Coronary artery (tissue), 2 donors: ENCODE measurements at places on chromosomes 6 and 20.

DNA sequence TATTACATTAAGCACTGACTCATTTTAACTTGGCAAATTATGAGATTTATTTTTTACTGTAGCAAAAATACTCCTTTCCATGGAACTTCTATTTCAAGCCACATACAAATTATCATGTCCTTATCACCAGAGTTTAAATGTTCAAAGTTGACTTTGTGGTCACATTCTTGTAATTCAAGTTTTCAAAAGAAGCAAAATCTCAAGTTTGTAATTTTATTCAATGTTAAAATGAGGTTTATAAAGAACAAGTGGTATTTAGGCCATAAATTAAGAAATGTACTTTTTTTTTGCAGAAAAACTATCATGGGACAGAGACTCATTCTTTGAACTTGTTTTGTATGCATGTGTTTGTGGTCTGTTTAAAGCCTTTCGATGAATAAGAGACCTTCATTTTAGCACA lies 811.5 kb downstream of the TENT5A start:
- no peak for DNase-seq

DNA sequence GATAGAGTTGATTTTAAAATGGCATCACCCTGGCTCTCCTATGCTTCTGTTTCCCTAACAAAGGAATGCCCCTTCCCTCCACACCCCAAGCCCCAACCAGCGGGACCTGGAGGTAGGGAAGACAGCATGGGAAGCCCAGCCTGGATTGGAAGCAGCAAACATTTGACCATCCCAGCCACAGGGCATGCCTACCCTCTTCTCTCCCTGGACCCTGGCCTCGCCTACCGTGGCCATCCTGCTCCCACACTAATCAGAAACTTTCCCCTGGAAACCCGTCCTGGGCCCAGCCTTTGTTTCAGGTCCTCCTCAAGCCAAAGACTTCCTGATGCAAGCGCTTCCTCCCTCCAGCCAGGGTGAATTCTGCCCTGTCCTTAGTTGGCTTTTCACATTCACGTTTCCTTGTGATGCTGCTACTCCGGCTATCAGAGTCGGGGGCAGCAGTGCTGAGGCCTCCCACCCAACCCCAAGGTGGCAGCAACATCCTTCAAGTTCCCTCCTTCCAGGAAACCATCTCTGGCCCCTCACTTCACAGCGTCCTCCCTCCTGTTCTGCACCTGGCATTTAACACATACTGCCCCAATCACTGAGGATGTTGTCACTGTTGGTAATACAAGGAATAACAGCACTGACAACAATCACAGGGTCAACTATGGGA lies 18.2 kb upstream of the ANGPT4 start:
- DNase-seq, result peak; percentile 66

DNA sequence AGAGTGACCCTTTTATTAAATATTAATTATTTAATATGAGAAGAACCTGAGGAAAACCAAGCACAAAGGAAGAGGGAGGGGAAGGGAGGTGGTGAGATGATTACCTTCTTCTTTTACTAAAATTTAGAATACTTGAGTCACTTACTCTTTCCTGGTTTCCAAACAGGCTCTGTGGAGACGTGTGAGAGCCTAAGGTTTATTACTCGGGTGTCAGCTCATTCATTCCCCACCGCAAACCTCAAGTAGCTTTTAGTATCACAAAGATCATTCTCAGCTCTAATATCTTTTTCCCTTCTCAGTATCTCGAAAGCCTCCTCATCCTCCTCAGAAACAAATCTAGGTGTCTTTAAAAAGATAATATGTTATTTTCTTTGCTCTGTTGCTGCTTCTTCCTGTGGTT lies 497.2 kb upstream of the JARID2 start:
- no peak for DNase-seq

GRCh38 chr20:32480371-32481241 lies 104.5 kb downstream of the NOL4L start:
- DNase-seq, result no peak

- DNase-seq, result no peak
Observed at GRCh38 chr6:7341989-7342742, 29.2 kb upstream of the SSR1 start.

- DNase-seq, result no peak
Observed at GRCh38 chr20:44800391-44801046, 9.8 kb downstream of the RIMS4 start.

DNA sequence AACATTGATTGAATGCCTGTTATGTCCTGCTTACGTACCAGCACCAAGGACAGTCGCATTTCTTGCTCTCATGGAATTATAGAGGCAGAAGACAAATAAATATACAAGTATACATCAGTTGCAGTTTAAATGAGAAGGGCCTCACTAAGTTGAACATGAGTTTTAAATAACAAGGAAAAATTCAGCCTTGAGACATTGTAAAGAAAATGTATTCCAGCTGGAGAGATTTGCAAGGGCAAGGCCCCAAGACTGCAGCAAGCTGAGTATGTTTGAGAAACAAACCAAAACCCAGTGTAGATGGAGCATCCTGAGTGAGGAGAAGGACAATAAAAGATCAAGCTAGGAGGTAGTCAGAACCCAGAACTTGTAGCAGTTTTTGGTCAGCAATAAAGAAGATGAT lies 123.2 kb upstream of the BMP5 start:
- DNase-seq, result no peak

- DNase-seq, result no peak
Observed at GRCh38 chr20:32775336-32775991, 13.3 kb downstream of the DNMT3B start.

DNA sequence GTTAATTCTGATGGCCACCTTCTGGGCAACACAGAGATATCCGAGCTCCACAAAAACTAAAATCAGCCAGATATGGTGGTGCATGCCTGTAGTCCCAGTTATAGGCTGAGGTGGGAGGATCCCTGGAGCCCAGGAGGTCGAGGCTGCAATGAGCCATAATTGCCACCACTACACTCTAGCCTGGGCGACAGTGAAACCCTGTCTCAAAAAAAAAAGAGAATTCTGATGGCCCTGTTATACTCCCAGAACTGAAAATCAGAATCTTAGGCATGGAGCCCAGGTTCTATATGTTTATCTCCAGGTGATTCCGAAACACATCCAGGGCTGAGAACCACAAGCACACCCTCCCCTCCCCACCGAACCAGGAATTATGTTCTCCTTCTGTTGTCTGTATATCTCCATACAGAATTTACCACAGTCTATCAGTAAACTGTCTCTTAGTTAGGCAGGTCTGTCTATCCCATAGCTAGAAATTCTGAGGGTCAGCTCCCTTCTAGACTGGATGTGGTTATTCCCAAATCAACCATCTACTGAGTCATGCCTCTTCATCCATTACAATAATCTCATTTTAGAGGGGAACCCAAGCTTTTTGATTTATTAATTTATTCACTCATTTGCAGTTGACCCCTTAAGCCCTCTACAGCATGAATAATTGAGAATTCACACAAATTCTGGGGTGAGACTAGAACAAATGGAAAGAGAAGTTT lies 24.8 kb upstream of the CCND3 start:
- no peak for DNase-seq

DNA sequence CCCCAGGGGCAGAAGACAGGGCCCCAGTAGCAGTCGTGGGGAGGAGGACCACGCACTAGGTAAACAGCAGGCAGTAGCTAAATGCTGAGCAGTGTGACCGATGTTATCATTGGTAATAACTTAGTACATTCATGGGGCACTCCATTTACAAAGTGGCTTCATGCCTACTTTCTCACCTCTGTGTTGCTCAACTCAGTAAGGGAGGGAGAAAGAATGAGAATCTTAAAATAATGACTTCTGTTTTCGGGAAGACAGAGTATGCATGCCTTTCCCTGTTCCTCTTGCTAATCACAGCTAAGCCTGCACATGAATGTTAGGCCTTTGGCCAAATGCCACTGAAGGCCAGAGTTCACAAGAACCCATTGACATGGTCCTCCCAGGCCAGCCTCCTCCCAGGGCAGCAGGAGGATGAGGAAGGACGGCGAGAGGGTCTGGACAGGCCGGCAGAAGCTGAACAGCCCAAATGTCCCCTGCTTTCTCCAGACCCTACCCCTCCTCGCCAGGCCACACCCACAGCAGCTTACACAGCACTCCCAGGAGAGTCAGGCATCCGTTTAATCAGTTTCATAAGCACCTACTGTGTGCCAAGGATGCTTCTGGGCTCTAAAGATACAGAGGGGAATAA lies 183.4 kb downstream of the ANKRD60 start:
- DNase-seq, result no peak

GRCh38 chr6:5290500-5290899 lies 29.2 kb downstream of the FARS2 start:
- no peak for DNase-seq

- no peak for DNase-seq
Observed at GRCh38 chr6:131844243-131844841, 36.5 kb downstream of the ENPP1 start.

DNA sequence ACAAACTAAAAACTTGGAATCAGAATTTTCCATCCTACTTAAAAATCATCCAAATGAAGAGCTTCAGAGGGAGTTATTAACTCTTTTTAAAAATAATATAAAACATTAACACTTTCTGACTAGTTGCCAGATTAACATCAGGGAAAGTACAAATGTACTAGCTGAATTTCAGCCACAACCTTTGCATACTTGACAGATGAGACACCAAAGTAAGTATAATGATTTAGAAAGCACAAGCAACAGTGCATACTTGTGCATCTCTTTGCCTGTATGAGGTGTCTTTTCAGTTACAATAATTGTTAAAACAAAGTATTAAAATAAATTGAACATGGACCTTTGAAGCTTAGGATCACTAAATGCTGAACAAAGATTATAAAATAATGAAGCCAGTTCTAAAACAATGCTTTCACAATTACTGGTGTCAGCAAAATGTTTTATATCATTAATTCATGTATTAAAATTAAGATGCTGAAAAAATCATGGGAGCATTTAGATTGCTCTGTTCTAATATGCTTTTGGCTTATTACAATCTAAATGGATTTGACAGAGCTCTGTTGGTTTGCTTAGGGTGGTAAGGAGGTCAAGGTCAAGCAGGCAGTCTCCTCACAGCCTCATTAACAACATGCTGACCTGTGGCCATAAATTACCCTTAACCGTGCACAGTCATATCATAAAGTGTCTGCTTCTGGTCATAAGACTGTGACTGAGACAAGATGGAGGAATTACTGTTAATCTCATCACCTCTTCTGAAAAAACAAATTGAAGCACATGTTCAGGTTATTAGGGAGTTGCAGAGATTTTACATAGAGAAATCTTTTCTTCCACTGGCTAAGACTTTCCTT lies 15.1 kb downstream of the RNF217 start:
- no peak for DNase-seq

- no peak for DNase-seq
Observed at GRCh38 chr20:59042151-59042795, at the start of gene PRELID3B. Gene PRELID3B (minus strand): TSS chr20:59042786. CDS start chr20:59042730, 56 bp downstream.

DNA sequence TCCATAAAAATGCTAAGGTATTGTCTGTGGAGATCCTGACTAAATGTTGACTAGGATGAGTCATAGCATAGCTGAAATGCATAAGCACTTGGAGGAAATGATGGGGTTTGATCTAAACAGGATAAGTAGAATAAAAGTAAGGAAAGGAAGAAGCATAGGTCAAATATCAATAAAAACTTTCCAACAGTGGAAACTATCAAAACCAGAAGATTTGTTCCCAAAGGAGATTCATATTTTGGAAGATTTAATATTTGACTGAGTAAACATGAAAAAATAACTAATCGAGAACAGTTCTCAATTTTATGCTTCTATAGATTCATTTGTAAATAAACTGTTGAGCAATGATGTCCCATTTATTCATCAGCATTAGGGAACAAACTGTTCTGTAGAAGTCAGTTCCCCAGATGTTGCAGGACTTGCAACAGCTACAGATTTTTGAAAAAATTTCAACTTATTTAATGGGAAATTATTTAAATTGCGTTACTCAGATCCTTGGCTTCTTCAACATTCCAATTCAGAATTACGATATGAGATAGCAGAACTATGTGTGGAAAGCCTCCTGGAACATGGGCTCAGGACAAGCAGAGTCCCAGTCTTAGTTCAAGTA lies 133.7 kb upstream of the TBX18 start:
- DNase-seq, result no peak

- DNase-seq, result no peak
Observed at GRCh38 chr20:50691573-50692551, 520 bp upstream of the RIPOR3 start.

DNA sequence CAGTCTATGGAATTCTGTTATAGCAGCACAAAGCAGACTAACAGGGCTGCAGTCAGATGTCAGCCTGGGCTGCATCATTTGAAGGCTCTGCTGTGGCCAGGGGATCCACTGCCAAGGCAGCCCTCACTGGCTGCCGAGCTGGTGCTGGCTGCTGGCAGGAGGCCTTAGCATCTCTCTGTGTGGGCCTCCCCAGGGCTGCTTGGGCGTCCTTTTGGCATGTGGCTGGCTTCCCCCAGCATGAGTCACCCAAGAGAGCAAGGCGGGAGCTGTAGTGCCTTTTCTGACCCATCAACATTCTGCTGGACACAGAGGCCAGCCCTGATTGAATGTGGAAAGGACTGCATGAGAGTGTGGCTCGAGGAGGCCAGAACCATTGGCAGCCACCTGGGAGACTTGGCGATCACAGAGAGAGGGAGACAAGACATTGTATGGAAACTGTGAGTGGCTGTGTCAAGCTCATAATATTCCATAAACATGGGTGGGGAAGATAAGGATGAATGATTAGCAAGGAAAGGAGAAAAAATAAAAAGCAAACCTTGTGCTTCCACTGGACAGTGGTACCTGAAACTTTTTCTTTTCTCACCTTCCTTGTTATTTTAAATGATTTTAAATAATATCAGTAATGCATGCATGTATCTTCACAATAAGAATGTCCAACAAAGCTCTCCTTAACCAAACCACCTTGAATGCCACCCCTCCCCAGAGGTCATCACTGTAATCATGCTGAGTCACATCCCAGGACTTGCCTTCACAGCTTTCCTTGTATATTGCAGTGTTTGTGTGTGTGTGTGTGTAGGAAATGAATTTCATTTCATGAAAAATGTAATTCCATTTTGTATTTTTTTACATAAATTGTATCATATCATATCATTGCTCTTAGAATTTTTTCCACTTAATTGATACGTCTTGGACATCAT lies 55.0 kb upstream of the VSX1 start:
- DNase-seq, result peak; percentile 87

- DNase-seq, result no peak
Observed at GRCh38 chr6:9515633-9516606, 899.0 kb downstream of the TFAP2A start.

GRCh38 chr6:4840169-4840568 lies 64.0 kb downstream of the CDYL start:
- no peak for DNase-seq
